ENCODE measurements at places on chromosomes 13 and 19. TPM values are rescaled to one million over a fixed set of nuclear protein-coding genes. Genes with fewer than 3 reads are reported as not detected.

The NLRP12 gene
- total RNA-seq: 0.76 TPM

The ANKRD24 gene
- total RNA-seq: 0.13 TPM

The NXNL1 gene
- not detected for total RNA-seq

The GPR108 gene
- 48.3 TPM for total RNA-seq

The ZNF284 gene
- total RNA-seq: 2.4 TPM

The DLL3 gene
- total RNA-seq: 0.39 TPM

The VMAC gene
- 6.4 TPM for total RNA-seq

The MBD3L3 gene
- not detected for total RNA-seq

The FUT1 gene
- 7.7 TPM for total RNA-seq

The SIGLEC9 gene
- total RNA-seq: 0.26 TPM

The ATP1A3 gene
- total RNA-seq: under 0.01 TPM

The ZNF850 gene
- 1.7 TPM for total RNA-seq

The TEX29 gene
- 0.13 TPM for total RNA-seq

The WIZ gene
- total RNA-seq: 9.2 TPM

The SHANK1 gene
- under 0.01 TPM for total RNA-seq

The PGLYRP2 gene
- total RNA-seq: not detected

The PRX gene
- total RNA-seq: 0.90 TPM

The GARRE1 gene
- total RNA-seq: 32.0 TPM

The KCNJ14 gene
- total RNA-seq: 0.13 TPM

The RAB8A gene
- 104 TPM for total RNA-seq

The PLK5 gene
- total RNA-seq: not detected

The CFAP97D2 gene
- not detected for total RNA-seq

The ZNF556 gene
- total RNA-seq: not detected

The YJEFN3 gene
- total RNA-seq: 0.25 TPM

The C19orf73 gene
- total RNA-seq: 0.25 TPM

The ALOX5AP gene
- total RNA-seq: 0.25 TPM

The CCNA1 gene
- 18.7 TPM for total RNA-seq

The HMGB1 gene
- 230 TPM for total RNA-seq

The DDX39A gene
- 71.9 TPM for total RNA-seq

The CD320 gene
- 28.6 TPM for total RNA-seq

The CCDC169 gene
- total RNA-seq: 0.63 TPM

The CEACAM8 gene
- total RNA-seq: not detected

The CD33 gene
- total RNA-seq: under 0.01 TPM

The KLK14 gene
- total RNA-seq: not detected

The SYDE1 gene
- total RNA-seq: 7.7 TPM

The ACER1 gene
- not detected for total RNA-seq

The SIGLEC8 gene
- not detected for total RNA-seq

The CPAMD8 gene
- 2.4 TPM for total RNA-seq

The POSTN gene
- total RNA-seq: 3.3 TPM

The WTIP gene
- 24.0 TPM for total RNA-seq

The RASAL3 gene
- 14.4 TPM for total RNA-seq

The CDKN2D gene
- 4.8 TPM for total RNA-seq

The PRR22 gene
- total RNA-seq: 0.51 TPM

The PODNL1 gene
- total RNA-seq: 0.25 TPM
